ENCODE measurements at places on chromosomes 7 and 10.

- no peaks in the 10 kb centered on the region for H3K27me3 ChIP-seq
- H3K27ac ChIP-seq = no peak overlapping the region
- no peaks in the 10 kb centered on the region for H3K36me3 ChIP-seq
- no peak for DNase-seq
- no peaks in the 10 kb centered on the region for H3K4me1 ChIP-seq
Measured at GRCh38 chr7:17406738-17407137, 108.3 kb downstream of the AHR start.

DNA sequence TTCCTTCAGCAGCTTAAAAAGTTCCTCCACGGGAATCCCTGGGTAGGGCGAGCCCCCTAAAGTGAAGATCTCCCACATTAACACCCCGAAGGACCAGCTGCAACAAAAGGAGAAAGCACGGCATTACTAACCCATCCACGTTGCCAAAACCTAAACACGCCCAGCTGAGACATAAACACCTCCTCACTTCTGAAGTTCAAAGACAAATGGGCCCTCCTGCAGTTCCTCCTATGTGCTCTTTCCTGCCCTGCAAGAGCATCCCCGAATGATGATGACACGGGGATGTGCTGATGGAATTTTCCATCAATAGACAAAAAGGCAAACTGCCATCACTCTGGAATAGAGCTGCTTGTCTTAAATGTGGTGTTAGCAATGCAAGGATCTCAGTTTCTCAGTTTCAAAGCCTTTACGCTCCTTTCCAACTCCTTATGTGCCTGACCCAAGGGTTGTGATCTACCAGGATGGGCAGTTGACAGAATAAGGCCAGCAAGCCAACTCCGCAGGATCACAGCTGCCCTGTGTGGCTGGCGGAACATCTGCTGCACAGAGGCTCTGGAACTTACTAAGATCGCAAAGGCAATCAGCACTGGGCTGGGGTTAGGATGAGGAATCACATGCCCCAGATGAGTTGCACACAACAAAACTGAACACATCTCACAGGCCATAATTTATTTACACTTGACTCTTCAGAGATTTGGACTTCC lies 112.7 kb downstream of the FGFR2 start:
- H3K27me3 ChIP-seq = no peaks in the 10 kb centered on the region
- peaks cover 2% of the 10 kb centered on the region for H3K4me1 ChIP-seq
- no peak overlapping the region for H3K27ac ChIP-seq
- no peak overlapping the region for H3K4me3 ChIP-seq
- H3K36me3 ChIP-seq = no peaks in the 10 kb centered on the region

DNA sequence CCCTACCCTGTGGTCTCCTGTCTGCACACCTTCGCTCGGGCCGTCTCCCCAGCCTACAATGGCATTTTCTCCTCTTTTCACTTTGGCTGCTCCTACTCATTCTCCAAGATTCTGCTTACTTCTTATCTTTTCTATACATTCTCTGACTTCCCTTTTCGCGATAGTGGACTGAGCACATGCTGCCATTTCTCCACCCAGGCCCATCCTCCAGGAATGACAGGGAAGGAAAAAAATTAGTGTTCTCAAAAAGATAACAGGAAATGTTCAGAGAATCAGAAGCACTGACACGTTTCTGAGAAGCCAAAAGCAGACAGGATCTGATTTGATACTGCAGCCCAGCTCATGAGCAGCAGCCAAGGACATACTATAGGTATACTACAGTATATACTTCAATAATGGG lies 6.4 kb upstream of the ANXA11 start:
- H3K4me1 ChIP-seq = peaks cover 10% of the 10 kb centered on the region
- no peaks in the 10 kb centered on the region for H3K36me3 ChIP-seq
- H3K27me3 ChIP-seq = no peaks in the 10 kb centered on the region
- no peak overlapping the region for H3K27ac ChIP-seq

DNA sequence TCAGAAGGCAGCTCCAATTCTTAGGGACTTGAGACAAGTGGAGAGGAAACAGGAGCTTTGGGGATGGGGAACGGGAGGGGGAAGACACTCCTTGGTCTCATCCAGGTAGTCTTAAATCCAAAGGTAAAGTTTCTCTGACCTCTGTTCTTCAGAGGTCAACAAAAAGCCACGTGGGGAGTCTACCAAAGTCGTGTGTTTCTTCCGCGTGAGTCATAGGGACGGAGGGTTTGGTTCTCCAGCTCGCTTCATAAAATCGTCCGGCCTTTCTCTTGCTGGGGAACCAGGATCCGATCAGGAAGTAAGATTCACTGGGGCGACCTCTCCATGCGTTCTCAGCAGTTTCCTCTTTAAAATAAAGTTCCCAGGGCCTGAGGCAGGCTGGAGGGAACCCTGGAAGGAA lies 275.7 kb downstream of the TCERG1L start:
- no peaks in the 10 kb centered on the region for H3K27me3 ChIP-seq
- no peak overlapping the region for H3K4me3 ChIP-seq
- H3K4me1 ChIP-seq = no peaks in the 10 kb centered on the region
- H3K36me3 ChIP-seq = no peaks in the 10 kb centered on the region

- peak overlapping the region; percentile 75 for H3K27ac ChIP-seq
- DNase-seq = peak; percentile 44
- no peaks in the 10 kb centered on the region for H3K27me3 ChIP-seq
- no peak overlapping the region for H3K4me3 ChIP-seq
- H3K4me1 ChIP-seq = peaks cover 56% of the 10 kb centered on the region
- peaks cover 52% of the 10 kb centered on the region for H3K36me3 ChIP-seq
Measured at GRCh38 chr10:95260909-95261552, 29.8 kb downstream of the PDLIM1 start.

DNA sequence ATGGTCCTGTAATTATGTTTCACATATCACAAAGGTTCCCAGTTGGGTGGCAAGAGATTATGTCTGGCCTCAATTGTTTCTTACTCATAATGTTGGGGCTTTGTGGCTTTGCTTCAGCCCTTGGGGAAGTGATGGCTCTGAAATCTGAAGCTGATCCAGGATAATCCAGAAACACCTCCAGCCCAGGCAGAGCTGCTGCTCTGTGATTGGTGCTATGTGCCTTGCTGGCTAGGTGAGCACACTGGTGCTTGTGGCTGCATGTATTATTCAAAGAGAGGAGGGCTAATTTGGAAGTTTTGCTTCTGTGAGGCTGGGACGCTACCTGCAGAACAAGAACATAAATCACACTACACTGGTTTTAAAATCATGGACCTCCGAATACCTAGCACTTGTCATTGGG lies 346.6 kb upstream of the MGMT start:
- no peaks in the 10 kb centered on the region for H3K27me3 ChIP-seq
- H3K36me3 ChIP-seq = no peaks in the 10 kb centered on the region
- H3K4me3 ChIP-seq = no peak overlapping the region
- no peak overlapping the region for H3K27ac ChIP-seq
- DNase-seq = no peak

DNA sequence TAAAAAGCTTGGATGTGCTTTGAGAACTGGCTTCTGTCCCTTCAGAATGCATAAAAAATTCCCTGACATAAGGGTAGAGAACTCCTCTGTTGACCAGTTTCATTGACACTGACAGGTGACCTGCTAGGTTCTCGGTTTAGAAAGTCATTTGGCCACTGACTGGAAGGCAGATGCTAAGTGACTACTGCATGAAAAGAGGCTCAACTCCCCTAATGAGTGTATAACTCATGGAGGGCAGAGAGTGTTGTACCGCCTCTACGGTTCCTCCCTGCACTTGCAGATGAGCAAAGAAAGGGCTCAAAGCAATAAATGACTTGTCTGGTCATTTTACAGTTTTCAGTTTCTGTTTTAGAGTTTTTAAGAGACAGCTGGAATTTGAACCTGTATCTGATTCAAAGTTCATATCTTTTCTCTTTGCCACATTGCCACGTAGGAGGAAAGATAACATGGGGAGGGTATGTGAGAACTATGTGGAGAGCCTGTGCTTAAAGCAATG lies 2.9 kb upstream of the FGL2 start:
- H3K4me3 ChIP-seq = no peak overlapping the region
- H3K4me1 ChIP-seq = no peaks in the 10 kb centered on the region
- no peaks in the 10 kb centered on the region for H3K27me3 ChIP-seq

Measured in right atrium auricular region (tissue), 2 donors.